Esophagus muscularis mucosa (tissue), 4 donors: ENCODE measurements at places on chromosomes 12 and 14. TPM values are rescaled to one million over a fixed set of nuclear protein-coding genes. Genes with fewer than 3 reads are reported as not detected.

DNA sequence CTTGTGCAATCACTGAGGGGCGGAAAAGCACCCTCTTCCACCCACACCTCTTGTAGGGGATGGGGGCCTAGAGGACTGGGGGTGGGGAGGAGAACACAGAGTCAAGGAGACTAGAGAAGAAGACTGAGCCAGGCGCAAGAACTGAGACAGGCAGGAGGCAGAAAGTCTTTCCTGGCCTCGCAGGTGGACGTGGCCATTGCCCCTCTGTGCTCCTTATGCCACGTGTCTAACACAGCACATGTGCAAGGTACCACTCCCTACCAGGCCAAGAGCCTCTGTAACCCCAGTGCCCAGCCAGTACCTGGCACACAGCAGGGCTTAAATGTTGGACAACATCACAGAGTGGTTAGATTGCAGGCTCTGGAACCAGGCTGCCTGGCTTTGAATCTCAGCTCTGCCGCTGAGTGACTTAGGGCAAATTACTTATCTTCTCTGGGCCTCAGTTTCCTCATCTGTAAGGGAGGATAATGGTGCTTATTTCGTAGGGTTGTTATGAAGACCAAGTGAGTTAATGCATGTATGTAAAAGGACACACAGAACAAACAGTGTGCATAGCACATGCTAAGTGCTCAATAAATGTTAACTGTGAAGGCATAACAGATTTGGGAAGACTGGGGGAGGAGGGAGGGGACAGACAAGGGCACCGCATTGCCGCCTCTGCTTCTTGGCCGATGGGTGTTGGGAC, 1.4 kb upstream of the TAMALIN start:
- DNase-seq, result no peak

DNA sequence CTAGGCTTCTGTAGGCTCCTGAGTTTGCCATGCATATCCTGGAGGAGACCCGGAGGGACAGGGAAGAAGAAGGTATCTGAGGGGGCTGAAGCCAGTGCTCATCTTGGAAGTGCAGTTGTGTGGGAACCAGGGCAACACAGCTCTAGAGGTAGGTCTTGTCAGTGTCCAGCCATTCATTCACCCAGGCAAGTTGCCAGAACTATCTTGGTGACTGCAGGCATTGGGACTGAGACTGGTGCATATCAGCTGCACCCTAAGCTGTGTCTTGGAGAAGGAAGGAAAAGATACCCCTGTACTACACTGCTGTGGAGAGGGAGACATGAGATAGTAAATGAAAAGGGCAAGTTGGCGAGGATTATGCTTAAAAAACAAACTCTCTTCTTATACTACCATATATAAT, 4.9 kb upstream of the WIF1 start:
- DNase-seq, result no peak

Gene CEP128
- 12.9 TPM for total RNA-seq

Gene GLS2
- 0.99 TPM for total RNA-seq

Gene TIMM9
- 54.0 TPM for total RNA-seq

Gene VDR
- 2.8 TPM for total RNA-seq
